Nucleus accumbens (tissue), 56 donors: ENCODE measurements at places on chromosomes 12 and 14.

DNA sequence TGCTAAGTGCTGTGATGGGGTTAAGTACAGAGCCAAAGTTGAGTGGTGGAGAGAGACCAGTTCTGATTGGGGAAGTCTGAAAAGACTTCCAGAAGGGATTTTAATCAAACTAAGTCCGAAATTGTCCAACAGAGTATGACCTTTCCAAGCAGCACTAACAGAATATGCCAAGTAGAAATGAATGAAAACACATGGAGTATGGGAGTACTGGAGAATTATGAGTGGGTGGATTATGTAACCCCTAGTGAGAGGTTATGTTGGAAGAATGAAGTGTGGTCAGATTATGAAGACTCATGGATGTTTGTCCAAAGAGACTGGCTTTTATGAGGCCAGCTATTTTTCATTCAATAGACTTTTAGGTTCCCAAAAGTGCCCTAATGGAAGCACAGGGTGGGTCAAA lies 94.0 kb upstream of the PLEKHA5 start:
- no peak for DNase-seq

DNA sequence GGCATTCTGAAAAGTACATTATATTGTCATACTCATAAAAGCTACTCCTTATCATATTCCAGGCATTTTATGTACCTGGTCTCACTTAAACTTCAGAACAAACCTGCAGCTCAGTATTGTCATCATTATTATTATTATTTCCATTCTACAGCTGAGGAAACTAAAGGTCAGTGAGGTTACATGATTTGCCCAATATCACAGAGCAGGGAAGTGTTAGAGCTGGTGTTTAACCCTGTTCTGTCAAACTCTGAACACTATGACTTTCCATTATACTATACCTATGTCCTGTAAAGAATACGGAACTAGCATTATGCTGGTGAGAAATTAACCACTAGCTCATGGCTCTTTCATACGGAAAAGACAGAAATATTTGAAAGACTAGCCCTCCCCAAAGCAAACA lies 56.4 kb downstream of the STON2 start:
- DNase-seq: no peak

DNA sequence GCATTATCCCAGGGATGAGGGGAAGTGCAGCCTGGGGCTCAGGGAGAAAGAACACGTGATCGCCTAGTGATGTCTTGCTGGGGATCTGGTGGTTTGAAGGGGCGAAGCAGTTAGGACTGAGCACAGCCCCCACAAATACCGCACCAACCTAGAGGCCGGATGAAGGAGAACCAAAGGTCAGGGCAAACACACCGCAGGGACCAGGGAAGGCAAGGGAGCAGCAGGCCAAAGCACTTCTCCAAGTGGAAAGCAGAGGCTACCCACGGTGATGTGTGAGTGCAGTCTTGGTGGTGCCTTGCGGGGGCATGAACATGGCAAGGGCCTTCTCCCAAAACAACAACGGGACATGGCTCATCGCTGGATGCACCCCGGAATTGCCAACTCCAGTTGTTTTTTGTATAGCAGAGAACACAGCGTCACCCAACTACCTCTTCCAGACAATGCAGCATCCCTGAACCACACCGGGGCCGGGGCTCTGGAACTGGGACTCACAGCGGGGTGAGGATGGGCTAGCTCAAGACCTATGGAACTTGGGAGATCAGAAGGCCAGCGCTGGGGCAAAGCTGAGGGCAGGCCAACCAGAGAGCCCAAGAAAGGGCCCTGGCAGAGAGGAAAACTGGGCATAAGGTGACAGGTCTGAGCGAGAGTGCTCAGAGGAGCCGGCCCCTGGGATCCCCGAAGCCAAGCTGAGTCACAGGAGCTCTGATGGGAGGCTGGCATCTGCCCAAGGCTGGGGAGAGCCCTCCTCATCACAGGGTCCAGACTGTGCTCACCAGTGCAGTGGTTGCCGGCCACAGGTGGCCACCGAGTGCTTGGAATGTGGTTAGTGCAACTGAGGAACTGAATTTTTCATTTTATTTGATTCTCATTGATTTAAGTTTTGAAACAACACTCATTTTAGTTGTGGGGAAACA lies 11.1 kb downstream of the GALNT16 start:
- DNase-seq: no peak

DNA sequence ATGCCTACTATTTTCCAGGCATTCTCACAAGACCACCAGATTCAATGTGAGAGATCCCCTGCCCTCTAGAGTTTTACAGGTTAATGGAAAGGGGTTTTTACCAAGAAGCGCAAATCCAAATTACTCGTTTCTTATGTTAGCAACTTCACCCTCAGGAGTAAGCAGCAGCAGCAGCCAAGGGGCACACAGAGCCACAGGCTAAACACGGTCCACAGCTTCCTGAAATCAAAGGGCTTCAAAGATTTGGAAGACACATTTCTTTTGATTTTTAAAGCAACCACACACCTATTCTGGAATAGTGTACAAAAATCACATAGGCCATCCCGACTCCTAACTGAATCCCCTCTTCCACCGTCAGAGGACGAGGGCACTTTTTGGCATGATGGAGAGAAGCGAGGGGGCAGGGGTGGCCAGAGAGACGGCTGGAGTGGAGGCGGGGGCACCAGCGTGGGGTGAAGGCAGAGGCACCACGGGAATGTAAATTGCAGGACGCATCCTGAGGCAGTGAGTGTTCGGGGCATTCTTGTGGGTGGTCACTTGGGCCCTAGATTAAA lies 107.0 kb downstream of the ARF6 start:
- DNase-seq: no peak

DNA sequence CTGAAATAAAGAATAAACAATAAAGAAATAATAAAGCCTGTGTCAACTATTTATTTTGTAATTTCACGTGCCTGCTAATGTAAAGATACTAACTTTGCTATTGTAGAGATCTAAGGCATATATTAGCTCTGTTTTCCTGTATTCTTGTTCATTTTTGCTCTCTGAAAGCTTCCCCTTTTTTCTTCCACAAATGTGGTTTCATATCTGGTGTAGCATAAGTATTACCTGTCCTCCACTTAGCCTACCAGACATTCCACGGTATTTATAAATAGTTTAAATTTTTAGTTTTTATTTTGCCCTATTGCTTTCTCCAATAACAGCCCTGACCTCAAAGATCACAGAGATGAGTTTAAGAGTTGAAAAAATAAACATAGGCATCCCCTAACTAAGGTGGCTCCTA lies 92.6 kb upstream of the ATP2B1 start:
- no peak for DNase-seq

DNA sequence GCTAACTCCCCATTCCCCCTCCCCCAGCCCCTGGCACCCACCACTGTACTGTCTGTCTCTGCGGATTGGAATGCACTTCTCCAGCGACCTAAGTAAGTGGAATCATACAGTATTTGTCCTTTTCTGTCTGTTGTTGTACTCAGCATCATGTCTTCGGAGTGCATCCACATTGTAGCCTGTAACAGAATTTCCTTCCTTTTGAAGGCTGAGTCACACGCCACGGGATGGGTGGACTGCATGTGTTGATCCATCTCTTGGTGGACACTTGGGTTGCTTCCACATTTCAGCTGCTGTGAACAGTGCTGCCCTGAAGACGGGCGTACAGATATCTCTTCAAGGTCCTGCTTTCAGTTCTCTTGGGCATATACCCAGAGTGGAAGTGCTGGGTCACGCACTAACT lies 34.4 kb downstream of the DDX51 start:
- DNase-seq: no peak

DNA sequence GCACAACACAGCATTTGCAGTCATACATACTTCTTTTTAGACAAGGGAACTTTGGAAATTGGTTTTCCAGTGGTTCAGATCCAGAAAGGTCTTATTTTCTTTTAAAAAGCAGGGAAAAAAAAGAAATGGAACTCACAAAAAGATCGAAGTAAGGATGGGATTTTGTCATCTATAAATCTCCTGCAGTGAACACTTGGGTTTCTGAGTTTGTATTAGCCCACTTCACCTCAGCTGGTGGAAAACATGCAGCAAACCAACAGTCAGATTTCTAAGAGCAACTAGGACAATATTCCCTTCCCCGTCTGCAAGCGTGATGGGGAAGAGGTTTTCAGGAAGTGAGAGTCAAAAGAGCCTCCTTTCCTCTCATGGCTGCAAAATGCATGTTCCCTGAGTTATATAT lies 4.6 kb downstream of the MYF5 start:
- no peak for DNase-seq

GRCh38 chr14:70802379-70802778 lies 6.9 kb downstream of the MAP3K9 start:
- DNase-seq: no peak
